ENCODE measurements at places on chromosomes 7 and 10. TPM values are rescaled to one million over a fixed set of nuclear protein-coding genes. Genes with fewer than 3 reads are reported as not detected.

DNA sequence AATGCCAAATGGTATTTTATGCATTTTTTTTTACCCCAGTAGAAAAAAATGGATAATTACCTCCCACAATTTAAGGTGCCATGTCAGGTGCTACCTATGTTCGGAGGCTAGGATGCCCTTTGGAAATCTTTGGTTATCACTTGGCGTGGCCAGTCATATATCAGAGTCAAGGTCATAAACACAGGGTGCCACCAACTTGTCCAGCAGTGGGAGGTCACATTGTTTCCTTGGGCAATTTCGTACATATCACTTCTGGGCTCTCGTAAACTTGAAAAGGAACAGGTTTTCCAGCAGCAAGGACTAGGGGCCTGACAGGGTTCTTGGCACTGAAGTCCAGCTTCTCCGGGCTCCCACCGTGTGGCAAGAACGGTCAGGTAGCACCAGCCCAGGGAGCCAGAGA lies 48.0 kb upstream of the BHLHA15 start:
- DNase-seq: no peak

DNA sequence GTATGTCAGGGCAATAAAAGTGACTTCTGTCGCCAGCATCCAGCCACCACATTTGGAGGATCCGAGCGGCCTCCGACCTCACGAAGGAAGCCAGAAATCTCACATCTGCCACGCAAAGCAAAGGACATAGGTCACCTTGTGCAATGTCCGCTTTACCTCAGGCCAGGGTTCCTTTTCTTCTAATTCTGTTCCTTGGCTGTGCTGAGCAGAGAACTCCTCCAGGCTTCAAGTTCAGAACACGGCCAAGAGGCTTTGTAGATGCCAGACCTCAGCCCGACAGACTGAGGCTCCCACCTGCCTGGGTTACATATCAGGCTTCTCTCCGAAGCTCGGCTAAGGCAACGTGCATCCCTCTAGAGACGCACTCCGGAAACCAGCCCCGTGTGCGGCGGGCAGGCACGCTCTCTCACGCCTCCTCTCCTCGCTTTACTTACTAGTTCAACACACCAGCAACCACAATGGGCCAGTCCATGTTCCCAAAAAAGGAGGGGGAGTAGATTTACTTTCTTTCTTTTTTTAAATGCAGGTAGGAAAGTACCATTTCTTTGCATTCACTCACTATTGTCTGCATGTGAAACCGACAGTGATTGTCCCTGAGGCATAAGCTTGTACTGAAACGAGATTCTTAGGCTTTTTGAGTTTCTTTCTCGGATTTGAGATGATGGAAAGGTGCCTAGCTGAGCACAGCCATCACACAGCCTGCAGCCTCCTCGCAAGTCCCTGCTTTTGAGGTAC lies 122.4 kb upstream of the AFAP1L2 start:
- DNase-seq: peak; percentile 86

GRCh38 chr7:1232103-1232466 lies 587 bp upstream of the UNCX start:
- no peak for DNase-seq

DNA sequence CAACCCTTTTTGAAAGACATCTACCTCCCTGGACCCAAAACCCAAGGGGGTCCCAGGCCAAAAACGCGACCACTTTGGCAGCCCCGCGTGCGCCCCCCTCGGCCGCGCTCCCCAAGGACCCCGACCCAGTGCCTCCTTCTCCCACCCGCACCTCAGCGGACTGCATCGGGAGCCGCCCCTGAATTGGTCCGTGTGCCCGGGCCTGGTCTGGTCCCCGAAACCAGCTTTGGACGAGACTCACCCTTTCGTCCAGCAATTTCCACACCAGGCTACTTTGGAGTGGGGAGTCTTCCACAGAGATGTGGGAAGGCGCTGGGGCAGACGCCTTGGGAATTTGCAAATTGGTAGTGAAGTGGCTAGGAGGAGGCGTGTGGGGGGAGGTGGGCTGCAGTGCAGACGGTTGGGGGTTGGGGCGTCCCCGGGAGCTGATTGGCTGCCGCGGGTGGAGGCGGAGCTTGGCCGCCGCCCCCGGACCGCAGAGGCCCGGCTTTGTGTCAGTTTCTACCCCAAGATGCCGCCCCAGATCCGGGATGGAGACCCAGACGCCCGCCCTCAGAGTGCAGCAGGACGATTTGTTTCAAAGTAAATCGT lies 16.9 kb downstream of the TCAF1 start:
- peak; percentile 74 for DNase-seq

DNA sequence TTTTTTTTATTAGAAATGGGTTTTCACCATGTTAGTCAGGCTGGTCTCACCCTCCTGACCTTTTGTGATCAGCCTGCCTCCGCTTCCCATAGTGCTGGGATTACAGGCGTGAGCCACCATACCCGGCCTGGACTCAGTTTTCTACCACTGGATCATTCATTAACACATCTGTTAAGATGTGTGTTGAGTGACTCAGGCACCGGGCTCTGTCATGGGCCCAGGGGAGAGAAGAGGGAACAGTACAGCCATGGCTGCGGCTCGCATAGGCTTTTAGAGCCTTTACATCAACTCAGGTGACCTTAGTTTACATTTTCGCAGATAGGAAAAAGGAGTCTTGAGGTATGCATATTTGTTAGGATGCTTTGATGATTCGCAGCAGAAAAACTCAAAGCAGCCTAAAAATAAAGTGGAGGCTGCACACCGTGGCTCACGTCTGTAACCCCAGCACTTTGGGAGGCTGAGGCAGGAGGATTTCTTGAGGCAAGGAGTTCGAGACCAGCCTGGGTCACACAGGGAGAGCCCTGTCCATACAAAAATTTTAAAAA lies 3.1 kb upstream of the ARPC1B start:
- no peak for DNase-seq

DNA sequence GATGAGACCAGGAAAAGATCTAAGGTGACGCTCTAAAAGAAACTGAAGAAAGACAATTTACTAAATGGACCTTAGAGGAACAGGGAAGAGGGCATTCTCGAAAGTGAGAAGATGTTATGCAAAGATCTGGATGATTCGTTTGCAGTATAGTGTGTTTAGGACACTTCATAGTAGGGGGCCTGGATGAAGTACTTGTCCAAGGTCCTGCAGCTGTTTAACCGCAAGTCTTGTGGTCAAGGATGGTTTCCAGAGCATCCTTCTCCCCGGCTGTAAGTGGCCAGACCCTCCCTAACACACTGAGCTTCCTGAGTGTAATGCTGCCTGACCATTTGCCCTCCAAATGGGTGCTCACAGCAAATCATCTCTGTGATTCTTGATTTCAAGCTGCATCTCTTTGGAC lies 101.6 kb downstream of the XPNPEP1 start:
- DNase-seq: no peak

DNA sequence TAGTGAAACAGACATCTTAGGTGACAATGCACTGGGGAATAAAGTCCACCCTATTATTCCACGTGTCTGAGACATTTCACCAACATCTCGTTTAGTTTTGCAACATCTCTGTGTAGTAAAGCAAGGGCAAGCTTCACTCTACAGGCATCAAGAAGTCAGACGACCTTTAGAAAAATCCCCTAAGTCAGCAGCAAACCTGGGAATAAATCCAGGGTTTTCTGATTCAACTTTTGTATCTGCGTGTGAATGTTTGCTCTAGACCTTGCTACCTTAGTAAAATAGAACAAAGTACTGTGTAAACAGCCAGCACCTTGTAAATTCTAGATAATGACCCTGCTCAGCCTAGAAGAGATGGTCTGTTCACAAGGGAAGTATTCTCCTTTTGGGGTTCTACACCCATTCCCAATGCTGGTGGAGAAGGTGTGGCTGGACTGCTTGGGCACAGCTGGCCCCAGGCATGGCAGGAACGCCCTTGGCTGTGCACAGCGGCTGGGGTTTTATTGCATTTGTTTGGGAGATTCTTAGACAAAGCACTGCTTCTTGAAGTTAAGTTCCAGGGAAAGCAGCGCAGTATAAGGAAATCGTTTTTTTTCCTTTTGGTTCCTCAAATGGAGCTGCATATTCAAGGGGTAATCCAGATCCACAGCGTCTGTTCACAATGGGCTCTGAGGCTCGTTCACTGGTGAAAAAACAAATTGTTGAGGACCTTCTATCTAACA lies 38.3 kb upstream of the GALNTL5 start:
- DNase-seq: no peak

- DNase-seq: no peak
Measured at GRCh38 chr10:31345886-31346285, 26.9 kb downstream of the ZEB1 start.

DNA sequence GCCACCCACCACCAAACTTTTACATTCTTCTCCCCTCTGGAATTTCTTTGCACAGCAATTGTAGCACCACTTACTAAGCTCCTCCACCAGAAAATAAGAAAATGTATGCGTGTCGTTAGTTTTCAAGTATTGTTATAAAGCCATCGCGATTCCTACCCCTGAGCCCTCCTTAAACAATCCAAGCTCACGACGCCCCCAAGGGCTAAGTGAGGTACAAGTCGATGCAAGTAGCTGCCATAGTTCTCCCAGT lies 1.3 kb downstream of the FRAT2 start:
- DNase-seq: no peak

DNA sequence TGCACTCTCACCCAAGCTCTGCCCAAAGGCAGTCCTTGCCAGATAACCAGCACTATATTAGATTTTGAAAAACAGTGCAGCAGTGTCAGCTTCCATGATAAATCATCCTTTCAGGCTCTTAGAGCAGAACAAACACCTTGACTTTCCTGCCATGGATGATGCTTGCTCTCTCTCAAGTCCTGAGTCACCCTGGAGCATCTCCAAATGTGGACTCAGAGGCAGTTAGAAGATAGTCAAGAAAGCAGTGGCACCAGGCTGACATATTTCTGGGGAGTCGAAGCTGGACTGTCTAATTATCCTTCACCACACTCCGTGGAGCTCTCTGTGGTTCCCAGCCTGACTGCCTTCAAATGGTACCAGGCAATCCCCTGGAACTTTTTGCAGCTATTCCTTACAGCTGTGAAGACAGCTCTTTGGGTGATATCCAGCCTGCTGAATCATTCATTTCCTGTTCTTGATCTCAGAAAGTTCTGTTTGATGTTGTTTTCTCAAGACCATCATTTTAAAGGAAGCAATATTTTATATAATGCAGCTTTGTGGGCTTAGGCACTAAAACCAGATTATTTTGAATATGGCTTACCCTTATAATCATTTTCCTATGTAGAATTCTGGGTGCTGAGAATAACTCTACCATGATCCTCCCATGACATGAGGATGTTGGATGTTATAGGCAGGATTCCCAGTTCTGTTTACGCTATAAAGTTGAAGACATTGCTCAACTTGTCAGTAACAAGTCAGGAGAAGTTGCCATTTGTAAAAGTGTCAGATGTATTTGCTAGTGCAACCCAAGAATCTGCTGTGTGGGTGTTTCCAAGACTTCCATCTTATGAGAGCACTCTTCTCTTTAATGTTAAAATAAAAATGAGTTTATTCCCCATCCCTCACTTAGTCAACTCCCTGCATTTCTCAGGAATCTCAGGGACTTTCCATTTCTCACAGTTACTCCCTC lies 233.8 kb downstream of the C7orf25 start:
- no peak for DNase-seq

DNA sequence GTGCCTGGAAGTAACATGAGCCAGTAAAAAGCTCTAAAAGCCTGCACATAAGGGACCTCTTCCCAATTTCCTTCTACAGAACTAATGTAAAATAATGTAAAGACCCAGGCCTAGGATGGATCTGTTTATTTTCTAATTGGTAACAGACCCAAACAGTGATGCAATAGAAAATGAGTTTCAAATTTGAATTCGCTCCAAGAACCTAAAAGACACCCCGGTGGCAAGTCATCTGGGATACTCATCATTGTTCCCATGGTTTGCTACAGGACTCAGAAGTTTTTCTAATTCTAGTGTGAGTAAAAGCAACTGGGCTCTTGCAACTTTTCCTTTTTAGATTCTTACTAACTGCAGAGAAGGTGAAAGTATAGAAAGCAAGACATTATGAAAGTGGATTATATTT lies 271.3 kb upstream of the CACNA2D1 start:
- DNase-seq: no peak

GRCh38 chr7:146115851-146116520 lies 615 bp upstream of the CNTNAP2 start:
- peak; percentile 92 for DNase-seq

GRCh38 chr10:62482581-62482980 lies 108.4 kb downstream of the ZNF365 start:
- DNase-seq: no peak

- no peak for DNase-seq
Measured at GRCh38 chr7:69696054-69696591, 97.8 kb downstream of the AUTS2 start.

- DNase-seq: no peak
Measured at GRCh38 chr10:52191049-52191448, 123.0 kb upstream of the DKK1 start.

GRCh38 chr7:46288010-46288409 lies 366.9 kb upstream of the IGFBP3 start:
- no peak for DNase-seq

DNA sequence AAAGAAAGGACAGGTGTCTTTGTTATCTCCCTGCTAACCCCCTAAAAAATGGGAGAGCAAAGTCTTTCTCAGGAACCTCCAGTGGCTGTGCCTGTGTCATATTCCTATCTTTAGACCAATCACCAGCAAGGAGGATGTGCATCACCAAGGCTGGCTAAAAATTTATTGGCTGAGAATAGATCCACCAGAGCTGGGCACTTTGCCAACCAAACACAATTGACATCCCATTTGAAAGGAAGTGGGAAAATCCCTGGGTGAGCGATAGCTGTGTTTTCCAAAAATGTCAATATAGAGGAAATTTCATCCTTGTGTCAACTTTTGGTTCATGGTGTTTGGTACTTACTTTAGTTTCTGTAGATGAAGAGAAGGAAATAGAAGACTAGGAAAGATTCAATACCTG lies 13.1 kb upstream of the GPR141 start:
- DNase-seq: no peak

- no peak for DNase-seq
Measured at GRCh38 chr7:19663816-19664462, 44.9 kb downstream of the POLR1F start.

DNA sequence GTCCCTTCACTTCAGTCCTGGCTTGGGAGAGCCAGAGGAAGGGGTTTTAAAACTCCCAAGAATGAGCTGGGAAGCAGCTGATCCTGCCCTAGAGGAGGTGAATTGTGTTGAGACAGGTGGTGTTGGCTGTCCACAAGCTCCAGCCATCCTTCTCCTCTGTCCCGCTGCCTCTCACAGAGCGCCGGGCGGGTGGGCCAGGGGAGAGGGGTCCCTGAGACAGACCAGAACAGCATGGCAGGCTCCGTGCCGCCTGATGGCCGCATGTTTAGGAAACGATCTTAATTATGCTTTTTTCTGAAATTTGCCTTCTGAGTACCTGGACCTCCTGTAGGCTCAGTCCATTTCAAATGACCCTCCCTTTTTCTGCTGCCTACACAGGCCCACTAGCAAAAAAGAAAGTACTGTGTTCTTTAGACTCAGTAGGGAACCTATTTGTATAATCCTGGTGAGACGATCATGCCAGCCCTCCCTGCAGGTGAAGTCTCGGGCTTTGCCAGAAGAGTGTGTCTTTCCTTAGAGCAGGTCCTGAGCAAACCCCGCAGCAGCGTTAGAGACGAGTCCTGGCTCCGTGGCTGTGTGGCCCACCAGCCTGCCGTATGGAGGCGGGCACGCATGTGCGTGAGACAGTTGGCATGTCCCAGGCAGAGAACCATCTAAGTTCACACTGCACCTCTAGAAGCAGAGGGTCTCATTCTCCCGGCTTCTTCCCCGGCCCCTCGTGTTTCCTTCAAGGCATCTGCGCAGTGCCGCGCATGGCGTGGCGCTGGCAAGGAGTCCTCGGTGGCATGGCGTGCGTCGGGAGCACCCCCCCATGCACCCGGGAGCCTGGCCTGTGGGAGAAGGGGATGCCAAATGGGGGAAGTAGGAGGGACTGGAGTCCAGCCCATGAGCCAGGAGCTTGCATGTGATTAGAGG lies 26.3 kb upstream of the PWWP2B start:
- DNase-seq: no peak

PDIA4 gene
- polyA plus RNA-seq: 180 TPM

NRCAM gene
- 20.0 TPM for polyA plus RNA-seq

GHRHR gene
- polyA plus RNA-seq: 0.14 TPM

CCL24 gene
- not detected for polyA plus RNA-seq

Measured in renal cortex interstitium (tissue), 15 donors.